Glutamatergic neuron (in vitro differentiated cells): ENCODE measurements at places on chromosomes 4 and X.

GRCh38 chr4:74893171-74893570, 39.7 kb upstream of the PARM1 start:
- DNase-seq: no peak

GRCh38 chrX:20143111-20143510, 1.5 kb upstream of the EIF1AX start:
- no peak for DNase-seq

- DNase-seq: no peak
Observed at GRCh38 chr4:5028480-5028879, 9.2 kb upstream of the CYTL1 start.

DNA sequence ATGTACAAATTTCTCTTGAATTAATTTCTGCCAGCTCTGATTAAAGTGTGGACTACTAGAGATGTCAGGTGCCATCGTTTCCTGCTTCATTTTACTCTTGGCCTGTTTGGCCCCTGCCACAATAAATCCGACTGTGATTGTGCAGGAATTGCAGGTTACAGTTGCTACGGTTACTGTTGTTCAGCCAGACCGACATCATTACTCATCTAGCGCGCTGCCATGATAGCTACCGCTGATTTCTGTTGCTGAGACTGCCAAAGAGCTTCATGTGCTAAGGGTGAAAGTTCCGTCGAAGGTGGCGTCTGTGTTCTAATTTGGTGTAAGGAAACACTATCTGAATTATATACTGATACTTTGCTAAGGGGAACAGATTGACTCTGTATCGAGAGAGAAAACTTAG, 22.1 kb downstream of the SLIT2 start:
- no peak for DNase-seq

DNA sequence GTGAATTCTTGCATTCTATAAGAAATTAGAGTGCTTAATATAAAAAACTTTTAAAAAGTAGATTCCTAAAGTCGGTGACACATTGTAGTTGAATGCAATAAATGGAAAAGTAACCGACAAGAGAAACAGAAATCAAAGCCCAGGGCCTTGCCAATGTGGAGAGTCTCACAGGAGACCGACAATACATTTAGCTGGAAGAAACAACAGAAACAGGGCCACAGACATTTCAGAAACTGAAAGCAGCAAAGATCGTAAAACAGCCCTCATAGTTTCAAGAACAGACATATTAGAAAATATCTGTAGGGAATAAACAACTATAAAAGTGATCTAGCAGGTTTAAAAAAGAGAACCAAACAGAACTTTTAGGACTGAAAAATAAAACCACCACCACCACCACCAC, 49.5 kb downstream of the STAP1 start:
- DNase-seq: no peak
